ENCODE measurements at places on chromosomes 5 and 9.

- DNase-seq, result no peak
Measured at GRCh38 chr5:180313677-180314505, 22.0 kb upstream of the MAPK9 start.

DNA sequence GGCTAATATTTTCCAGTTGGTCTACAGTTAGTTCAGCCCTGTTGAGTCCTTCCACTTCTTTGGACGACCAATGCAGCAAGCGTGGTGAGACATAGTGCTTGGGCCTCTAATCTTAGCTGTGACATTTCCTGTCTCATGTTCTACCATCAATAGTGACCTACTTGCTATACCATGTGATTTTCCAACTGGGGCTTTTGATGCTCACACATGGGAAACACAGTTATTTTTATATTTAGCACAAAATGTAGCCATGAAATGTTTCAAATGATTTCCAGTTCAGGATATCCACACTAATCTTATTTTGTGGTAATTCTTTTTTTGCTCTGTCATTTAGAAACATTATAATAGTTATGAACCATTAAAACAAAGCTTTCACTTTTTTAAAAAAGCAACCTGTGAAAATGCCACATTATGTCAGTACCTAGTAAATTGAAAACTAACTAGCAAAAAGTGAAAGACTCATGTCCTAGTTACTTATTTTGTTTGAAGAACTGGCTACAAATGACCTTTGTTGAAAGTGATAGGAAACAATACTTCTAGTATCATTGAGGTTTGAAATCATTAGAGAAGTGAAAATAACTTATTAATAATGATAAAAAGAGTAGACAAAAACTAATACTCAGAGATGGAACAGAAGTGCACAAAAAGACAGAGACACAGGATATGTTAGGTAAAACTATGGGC, 18.3 kb downstream of the MARCHF3 start:
- no peak for DNase-seq

GRCh38 chr9:121322037-121322736, 47.9 kb downstream of the STOM start:
- DNase-seq, result no peak

DNA sequence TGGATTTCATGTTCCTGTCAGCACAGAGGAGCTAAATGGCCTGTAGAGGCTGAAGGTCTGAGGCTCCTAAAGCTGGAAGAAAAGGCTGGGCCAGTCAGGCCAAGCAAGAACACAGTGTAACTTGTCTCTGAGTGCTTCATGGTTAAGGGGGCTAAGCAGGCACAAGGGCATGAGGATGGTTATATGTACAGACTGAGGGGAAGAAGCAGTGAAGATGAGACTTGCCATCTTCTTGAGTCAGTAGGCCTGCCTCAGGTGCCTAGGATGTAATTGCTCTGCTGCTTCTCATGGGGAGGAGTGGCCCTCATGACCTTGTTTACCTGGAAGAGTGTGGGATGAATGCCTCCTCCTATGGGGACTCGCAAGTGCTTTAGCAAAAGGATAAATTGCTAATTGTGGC, 8.7 kb upstream of the PSMD5 start:
- no peak for DNase-seq

DNA sequence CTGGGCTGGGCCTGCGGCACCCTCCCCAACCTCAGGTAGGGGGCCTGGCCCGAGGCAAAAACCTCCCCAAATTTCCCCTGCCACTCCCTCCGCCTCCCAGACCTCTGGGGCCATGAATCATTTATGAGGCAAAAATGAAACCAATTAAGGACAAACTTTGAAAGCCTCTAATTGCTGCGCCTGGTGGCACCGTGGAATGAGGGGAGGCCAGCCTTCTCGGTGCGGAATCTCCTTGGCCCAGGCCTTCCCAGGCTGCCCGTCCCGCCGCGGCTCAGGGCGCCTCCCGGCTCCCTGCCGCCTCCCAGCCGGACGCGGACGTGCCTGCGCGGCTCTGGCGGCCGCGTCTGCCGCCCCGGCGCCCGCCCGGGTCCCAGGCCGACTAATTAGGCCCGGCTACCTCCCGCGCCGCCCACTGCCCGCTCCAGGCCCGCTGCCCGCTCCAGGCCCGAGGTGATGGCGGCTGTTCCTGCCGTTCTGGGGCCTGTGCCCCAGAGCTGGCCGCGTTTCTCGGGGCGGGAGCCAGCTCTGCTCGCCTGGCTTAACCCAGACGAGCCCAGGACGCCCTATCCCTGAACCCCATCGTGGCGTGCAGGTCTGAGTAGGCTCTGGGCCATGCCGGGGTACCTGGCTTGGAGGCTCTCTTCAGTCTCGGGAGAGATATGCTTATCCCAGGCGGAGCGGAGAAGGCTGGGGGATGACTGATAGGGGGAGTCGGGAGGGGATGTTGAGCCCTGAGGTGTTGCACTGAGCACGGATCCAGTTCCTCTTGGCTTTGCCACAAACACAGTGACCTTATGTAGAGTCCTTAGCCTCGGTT, 20.1 kb downstream of the CXXC5 start:
- DNase-seq, result no peak

- DNase-seq, result peak; percentile 71
Measured at GRCh38 chr9:2016408-2017330, 1.5 kb downstream of the SMARCA2 start.

- DNase-seq, result no peak
Measured at GRCh38 chr5:66708368-66708767, 112.2 kb downstream of the MAST4 start.

DNA sequence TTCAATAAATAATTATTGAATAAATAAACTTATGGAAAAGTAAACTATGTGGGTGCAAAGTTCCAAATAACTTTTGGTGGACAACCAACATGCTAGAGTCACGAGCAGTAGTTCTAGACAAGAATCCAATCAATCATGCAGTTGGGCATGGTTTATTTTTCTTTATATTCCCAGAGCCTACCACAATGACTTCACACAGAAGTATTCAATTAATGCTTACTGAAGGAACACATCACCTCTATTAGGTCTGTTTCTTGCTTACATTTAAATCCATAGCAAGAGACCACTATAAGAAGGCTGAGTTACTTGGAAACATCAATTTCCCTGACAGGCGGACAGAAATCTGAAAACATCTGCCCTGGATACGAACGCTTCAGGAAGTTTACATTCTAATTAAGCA, 214.2 kb downstream of the TMEM232 start:
- no peak for DNase-seq

DNA sequence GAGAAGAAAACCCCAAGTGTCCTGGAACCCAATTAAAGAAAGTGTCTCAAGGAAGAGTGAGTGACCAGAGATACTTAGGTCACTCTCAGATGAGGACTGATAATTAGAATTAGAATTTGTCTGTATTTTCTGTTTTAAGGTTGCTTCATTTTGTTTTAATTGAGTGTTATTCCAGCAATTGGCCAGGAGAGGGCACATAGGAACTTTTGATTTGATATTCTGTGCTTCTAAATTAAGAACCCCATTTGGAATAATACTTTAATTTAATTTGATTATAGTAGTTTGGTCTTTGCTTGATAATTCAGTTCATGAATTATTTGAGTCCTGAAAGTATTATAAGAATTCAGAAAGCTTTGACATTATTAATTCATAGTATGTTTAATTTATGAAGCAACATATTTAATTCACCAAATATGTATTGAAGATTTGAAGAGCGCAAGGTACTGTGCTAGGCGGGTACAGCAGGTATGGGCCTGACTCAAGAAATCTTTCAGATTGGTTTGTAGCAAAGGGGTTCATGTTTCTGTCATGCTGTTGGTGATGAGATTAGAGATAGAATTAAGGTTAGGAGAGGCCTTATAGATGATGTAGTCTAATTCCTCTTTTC, 4.9 kb downstream of the MRPL22 start:
- no peak for DNase-seq

All from tibial nerve (tissue), 4 donors.